ENCODE measurements at places on chromosomes 1 and 21. TPM values are rescaled to one million over a fixed set of nuclear protein-coding genes. Genes with fewer than 3 reads are reported as not detected.
A peak's percentile ranks its signal among the peaks of the same experiment; 100 is the strongest.

DNA sequence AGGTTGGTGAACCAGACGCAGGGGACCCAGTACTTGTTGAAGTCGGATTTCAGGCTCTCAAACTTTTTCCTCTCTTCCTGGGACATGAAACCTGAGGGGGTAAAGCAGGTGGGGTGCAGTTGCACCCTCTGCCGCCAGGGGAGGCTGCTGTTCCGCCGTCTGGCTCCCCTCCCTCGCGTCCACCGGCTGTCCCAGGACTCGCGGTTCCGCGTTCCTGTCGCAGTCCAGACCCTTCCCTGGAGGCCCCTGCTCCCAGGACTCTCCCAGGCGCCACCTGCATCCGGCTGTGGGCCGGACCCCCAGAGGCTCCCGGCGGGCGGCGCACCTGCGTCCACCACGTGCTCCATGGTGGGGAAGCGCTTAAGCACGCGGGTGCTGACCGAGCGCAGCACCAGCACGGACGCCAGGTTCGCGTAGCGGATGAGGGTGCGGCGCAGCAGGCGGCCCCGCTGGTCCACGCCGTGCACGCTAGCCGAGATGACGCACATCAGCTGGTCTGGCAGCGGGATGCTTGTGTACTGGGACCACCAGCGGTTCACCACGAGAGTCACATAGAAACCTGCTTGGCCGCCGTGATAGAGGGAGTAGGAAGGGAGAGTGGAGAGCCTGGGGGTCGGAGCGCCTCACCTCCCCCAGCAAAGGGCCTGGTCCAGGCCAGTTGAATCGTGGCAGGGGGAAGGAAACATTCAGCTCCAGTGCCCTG is 1.7 kb downstream of the BEST4 start:
- peak; percentile 64 for DNase-seq
- H3K27me3 ChIP-seq = no peaks in the 10 kb centered on the region
- peaks cover 10% of the 10 kb centered on the region for H3K36me3 ChIP-seq
- H3K4me3 ChIP-seq = peak overlapping the region; percentile 38
- peaks cover 34% of the 10 kb centered on the region for H3K4me1 ChIP-seq

DNA sequence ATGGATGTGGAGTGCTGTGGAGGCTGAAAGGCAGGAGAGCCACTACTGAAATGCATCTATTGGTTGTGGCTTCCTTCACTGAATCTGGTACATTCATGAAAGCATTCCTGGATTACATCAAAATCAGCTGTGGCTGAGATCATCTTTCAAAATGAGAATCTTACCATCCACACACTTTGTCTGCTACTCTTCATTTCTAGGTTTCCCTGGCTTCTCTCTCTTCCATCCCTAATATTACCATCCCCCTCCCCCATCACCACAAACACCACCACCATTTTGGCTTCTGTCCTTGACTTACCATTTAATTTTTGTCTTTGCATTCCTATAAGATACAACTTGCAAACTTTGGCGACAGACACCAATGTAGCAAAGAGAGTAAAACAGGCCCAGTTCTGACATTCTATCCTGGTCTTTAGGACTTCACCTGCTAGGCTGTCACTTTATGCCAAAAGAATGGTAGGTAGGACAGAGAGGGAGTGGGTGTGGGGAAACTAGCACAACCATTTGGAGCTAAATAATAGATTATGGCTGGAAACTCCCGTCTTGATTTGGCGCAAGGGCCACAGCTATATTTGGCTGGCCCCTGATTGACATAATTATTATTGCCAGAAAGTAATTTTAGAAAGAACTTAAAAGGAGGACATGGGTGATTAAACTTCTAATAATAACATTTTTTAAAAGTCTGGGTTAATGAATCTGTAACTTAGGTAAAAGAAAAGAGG is 15.1 kb upstream of the DUSP10 start:
- no peak overlapping the region for H3K27ac ChIP-seq
- no peaks in the 10 kb centered on the region for H3K27me3 ChIP-seq
- no peaks in the 10 kb centered on the region for H3K36me3 ChIP-seq
- H3K4me1 ChIP-seq = no peaks in the 10 kb centered on the region
- H3K4me3 ChIP-seq = no peak overlapping the region

DNA sequence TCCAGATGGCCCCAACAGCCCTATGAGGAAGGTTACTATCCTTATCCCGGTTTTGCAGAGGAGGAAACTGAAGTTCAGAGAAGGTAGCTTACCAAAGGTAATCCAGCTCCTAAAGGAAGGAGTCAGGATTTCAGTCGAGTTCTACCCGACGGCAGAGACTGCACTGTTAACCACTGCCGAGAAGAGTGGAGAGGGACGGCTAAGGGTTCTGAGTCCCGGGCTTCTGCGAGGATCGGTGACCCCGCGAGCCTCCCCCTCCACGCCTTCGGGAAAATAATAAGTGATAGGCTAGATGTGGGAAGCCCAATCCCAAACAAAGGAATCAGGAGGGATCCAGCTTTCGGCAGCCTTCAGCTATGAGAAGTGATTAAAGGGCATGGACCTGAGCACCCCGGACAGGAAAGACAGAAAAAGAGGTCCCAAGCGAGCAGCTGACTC is 587 bp downstream of the TMEM53 start:
- peak overlapping the region; percentile 93 for H3K27ac ChIP-seq
- DNase-seq = no peak
- H3K4me1 ChIP-seq = peaks cover 4% of the 10 kb centered on the region
- no peaks in the 10 kb centered on the region for H3K27me3 ChIP-seq

DNA sequence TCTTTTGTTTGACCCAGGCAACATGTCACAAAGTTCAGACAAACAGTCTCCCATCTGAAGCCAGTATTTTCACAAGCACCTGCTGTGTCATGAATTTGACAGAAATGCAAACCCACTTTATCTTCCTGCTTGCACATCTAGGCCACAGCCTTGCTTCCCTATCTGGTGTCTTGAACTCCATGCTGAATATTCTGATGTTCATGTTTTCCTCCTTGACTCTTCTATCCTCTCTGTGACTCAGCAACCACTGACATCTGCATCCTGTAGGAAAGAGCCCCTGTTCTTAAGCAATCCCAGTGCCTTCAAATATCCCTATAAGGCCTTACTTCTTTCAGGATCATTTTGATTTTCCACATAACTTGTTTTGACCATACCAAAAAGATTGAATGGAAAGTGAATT is 6.5 kb downstream of the CD55 start:
- H3K4me1 ChIP-seq = peaks cover 11% of the 10 kb centered on the region
- no peak overlapping the region for H3K27ac ChIP-seq
- no peaks in the 10 kb centered on the region for H3K27me3 ChIP-seq
- no peak for DNase-seq
- peaks cover 86% of the 10 kb centered on the region for H3K36me3 ChIP-seq

DNA sequence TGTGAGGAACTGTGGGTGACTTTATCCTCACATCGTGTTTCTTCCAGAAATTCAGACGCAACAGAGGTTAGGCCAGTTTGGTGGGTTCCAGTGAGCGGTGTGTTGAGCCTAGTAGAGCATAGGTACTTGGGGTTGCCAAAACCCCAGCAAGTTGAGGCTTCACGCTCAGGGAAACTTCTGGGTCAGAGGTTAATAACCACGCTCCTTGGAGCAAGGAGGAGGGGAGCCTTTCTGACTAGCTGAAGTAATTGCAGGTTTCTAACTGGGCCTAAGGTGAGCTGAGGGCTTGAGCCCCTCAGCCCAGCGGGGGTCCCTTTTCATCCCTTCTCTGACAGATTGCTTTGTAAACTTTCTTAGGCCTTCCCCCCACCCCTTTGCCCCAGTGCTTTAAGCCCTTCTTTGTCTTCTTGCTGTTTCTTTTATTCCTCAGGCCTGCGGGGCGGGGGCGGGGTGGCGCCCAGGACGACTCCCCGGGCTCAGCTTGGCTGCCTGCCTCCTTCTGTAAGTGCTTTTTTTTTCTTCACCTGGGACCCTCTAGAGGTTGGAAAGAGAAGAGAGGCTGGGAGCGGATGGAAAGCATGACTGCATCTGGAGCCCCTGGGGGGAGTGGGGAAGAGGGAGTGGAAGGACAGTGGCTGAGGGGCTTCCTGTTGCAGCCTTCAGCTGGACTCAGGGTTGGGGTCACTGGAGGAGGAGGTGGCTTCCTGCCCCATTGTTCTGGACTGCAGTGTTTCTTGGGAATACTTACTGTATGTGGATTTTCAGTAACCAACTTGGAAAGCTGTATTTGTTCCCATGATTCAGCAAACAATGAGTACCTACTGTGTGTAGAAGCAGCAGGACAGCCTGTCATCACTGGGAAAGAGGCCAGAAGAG is 1.3 kb upstream of the ZNF436 start:
- no peaks in the 10 kb centered on the region for H3K27me3 ChIP-seq
- H3K4me1 ChIP-seq = peaks cover 50% of the 10 kb centered on the region
- DNase-seq = no peak
- H3K27ac ChIP-seq = peak overlapping the region; percentile 98

GRCh38 chr1:193568512-193568911 is 382.1 kb upstream of the B3GALT2 start:
- no peak for DNase-seq
- no peaks in the 10 kb centered on the region for H3K27me3 ChIP-seq
- H3K4me3 ChIP-seq = no peak overlapping the region
- H3K4me1 ChIP-seq = peaks cover 6% of the 10 kb centered on the region

GRCh38 chr1:246508897-246509688 is 2.0 kb upstream of the SMYD3 start:
- H3K4me1 ChIP-seq = peaks cover 7% of the 10 kb centered on the region
- no peak for DNase-seq
- no peak overlapping the region for H3K4me3 ChIP-seq
- H3K27me3 ChIP-seq = no peaks in the 10 kb centered on the region

The HSPA13 gene
- total RNA-seq = 22.1 TPM

The A3GALT2 gene
- not detected for total RNA-seq
